NCI-H1436 treated with DMSO at 0.1 percent for 48 hours (cell line): ENCODE measurements at places on chromosomes 12 and 14.

DNA sequence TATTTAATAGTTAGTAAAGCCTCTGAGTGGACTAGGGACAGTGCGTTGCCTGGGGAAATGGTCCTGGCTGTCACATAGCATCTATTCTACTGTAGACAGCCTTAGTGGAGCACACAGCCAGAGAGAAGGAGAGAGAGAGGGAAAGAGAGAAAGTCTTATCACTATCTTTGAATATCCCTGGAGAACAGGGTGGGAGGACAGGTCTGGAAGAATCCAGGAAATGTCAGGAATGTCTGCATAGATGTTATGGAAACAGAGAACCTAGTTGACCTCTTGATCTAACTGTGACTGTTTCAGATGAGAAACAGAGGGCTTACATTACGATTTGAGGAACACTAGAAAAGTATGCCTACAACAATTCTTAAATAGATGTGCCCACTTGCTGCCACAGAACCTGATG lies 92.8 kb downstream of the SLC15A5 start:
- DNase-seq = no peak

GRCh38 chr12:24133384-24133783 lies 183.9 kb upstream of the SOX5 start:
- peak; percentile 33 for DNase-seq

DNA sequence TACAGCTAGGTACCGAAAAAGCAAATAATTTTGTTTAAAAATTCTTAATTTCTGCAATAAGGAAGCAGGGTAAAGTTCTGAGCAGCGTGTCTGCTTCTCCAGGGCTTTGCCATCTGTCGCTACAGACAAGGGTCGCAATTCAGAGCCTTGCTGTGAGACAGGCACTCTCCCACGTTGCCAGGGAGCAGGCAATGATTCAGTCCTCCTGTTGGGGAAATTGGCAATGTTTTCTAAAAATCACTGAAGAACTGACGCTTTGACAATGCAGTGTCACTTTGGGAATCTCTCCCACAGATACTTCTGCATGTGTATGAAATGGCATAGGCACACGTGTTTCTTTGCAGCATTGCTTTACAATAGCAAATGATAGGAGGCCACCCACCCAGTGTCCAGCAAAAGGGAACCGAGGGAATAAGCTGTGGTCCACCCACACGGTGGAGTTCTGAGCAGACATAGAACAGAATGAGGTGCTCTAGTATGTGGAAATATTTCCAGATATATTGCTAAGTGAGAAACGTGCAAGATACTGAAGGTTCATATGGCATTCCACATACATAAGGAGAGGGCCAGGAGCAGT lies 16.0 kb upstream of the HIP1R start:
- no peak for DNase-seq

DNA sequence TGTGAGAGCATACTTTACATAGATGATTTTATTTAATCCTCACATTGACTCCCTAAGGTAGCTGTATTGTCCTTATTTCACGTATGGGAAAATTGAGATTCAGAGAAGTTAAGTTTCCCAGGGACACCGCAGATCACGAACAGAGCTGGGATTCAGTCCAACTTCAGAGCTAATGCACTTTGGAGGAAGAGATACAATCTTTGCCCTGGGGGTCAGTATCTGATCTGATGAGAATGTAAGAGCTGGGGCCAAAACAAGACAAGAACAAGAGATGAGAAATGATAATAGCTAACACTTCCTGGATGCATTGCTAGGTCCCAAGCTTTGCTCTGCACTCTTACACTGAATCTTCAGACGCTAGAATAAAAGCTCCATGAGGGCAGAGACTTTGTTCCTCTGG lies 6.0 kb upstream of the CSAD start:
- DNase-seq = no peak

DNA sequence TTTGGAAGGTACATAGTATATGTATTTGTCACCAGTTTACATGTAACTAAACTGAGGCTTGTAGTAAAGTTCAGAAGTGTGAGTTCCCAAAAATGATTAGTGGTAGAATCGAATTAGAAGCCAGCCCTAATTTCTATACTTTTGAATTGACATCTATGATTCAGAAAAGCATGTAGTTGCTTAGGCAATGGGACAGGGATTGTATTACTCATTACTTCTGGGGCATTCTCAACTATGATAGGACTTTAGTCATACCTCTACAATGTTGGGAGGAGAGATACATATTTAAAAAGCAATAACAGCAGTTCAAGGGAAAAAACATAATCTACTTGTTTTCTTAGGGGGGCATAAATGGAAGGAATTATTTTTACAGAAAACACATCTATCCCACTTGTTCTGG lies 277.9 kb upstream of the E2F7 start:
- no peak for DNase-seq

- DNase-seq = no peak
These were observed 21.2 kb downstream of the SLC11A2 start for GRCh38 chr12:51005030-51005429.

GRCh38 chr12:124217508-124218242 lies 77.2 kb upstream of the RFLNA start:
- DNase-seq = no peak

GRCh38 chr12:67758521-67758920 lies 110.0 kb downstream of the DYRK2 start:
- no peak for DNase-seq

- DNase-seq = no peak
These were observed 178.1 kb upstream of the DDHD1 start for GRCh38 chr14:53331247-53331646.

DNA sequence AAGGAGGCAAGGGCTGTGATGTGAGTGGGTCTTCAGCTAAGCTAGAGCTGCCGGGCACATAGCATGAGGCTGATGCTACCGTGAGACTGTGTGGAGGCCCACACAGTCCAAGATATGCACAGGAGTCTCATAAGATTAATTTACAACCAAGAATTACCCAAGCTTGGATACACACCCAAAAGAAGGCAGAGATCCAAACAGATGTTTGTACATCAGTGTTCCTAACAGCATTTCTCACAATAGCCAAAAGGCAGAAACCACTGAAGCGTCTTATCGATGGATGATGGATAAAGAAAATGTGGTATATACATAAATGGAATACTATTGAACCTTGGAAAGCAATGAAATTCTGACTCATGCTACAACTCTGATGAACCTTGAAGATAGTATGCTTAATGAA lies 40.8 kb upstream of the RIC8B start:
- no peak for DNase-seq

DNA sequence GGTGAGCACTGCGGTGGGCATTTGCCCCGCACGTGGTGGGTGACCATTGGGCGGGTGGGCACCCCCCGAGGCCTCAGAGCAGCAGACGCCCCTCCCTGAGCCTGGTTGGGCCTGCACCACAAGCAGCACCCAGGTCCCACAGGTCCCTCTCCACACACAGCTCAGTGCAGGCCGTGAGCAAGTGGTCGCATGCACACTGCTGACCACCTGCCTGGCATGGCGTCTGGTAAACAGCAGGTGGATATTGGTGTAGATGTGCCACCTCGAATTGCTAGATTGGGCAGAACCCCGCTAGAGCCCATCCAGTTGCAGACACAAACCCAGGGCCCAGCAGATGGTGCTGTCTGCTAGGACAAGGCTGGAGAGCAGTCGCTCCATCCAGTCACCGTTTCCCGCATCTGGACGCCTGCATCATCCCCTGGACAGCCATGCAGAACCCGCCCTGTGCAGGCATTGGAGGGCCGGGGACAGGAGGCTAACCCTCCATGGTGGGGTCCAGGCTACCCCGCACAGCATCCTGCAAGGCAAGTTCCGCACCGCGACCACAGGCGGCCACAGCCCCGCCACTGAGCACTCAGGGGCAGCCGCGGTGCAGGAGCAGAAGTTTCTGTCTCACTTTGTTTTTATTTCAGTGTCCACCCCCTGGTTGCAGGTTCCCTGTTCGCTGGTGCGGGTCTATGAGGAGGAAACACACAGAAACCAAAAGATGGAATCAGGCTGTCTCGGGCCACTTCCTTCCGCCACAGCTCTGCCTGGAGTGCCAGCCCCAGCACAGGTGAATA lies 45.6 kb upstream of the RIMBP2 start:
- no peak for DNase-seq

GRCh38 chr12:4440187-4440941 lies 5.3 kb downstream of the FGF6 start:
- DNase-seq = no peak

- DNase-seq = no peak
These were observed 14.4 kb upstream of the FIGNL2 start for GRCh38 chr12:51862947-51863346.

GRCh38 chr12:116087399-116087798 lies 190.1 kb downstream of the MED13L start:
- no peak for DNase-seq

DNA sequence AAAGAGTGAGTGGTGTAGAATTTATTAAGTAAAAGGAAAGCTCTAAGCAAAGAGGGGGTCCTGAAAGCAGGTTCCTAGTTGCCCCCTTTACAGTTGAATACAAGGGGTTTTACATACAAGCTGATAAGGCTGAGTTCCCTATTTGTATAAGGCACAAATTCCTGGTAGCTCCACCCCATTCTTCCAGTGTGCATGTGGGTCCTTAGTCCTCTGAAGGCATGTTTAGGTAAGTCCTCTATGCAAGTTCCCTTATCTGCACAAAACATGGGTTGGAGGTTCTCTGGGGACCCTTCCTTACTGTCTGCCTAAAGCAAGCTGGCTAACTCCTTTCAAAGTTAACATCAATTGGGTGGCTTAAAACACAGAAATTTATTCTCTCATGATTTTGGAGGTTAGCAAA lies 2.9 kb upstream of the FAR2 start:
- DNase-seq = no peak

DNA sequence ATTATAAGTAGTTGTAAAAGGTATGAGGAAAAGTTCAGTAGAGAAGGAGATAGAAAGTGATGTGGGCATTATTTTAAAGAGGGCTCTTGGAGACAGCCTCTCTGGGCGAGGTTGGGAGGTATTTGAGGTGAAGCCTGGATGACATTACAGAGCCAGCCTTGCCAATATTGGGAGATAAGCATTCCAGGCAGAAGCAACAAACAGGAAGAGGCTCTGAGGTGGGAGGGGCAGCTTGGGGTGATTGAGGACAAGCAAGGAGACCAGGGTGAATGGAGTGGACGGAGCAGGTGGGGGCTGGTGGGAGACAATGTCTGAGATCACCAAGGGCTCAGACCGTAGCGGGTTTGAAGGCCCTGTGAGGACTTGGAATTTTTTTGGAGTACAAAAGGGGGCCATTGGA lies 87.3 kb downstream of the DYRK2 start:
- DNase-seq = no peak

DNA sequence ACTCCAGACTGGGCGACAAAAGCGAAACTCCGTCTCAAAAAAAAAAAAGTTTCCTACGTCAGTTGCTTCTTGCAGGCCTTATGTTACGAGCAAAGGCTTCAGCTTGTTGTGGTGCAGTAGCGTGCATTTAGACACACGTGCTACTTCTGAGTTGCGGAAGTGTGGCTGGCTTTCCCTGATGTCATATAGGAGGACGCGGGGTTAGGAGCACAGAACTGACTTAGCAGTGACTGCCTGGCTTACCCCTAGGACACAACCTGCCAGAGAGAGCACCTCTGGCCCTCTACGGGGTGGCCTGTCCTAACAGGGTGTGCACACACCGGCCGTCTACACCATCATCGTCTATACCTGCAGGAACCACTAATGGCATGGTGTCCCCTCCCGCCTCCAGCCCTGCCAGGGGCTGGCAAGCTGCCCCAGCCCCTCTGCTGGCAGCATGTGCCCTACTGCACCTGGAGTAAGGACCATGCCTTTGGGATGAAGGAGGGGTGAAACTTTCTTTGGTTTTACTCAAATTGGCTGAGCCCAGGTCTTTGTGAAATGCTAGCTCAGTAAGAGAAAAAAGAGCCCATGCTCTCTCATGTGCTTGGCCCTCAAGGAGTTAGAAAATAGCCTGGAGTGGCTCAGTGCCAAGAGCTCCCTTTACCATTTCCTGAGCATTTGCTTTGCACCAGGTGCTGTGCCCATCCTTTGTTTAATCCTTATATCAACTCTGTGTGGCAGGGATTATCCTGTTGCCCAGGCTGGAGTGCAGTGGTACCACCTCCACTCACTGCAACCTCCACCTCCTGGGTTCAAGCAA lies 1.7 kb upstream of the GPR68 start:
- peak; percentile 46 for DNase-seq

DNA sequence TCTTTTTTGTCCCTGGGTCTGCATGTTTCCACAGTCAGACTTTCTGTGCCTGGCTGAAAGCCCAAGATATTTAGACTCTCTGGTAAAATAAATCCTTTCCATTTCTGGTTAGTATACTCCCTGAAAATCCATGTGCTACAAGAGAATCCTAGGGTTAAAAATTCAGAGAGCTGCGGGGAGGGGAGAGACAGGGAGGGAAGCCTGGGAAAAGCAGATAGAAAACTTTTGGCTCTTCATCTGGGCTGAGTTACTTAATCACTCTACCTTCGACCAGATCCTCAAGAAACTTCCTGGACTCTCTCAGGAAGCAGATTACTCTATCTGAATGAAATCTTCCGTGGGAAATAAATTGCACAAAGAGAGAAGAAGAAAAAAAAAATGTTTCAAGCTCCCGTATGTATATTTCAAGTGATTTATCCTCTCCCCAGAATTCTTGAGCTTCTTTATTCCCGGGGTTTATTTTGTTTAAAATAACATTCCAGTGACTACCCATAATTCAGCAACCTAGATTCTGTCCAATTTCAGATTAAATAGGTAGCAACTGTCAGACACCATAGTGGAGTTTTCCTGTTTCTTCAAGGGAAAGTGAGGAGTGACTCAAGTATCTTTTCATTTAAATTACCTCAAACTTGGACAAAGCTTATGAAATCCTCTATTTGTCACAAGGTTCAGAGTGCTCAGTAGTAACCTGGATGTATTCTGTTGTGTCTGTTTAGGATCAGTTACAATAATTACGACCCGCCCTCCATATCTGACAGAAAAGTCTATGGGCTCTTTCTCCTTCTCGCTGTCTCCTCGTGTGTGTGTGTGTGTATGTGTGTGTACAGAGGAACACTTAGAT lies 163.7 kb downstream of the MYRFL start:
- DNase-seq = no peak

GRCh38 chr12:27896419-27896990 lies 76.0 kb downstream of the PTHLH start:
- DNase-seq = no peak

DNA sequence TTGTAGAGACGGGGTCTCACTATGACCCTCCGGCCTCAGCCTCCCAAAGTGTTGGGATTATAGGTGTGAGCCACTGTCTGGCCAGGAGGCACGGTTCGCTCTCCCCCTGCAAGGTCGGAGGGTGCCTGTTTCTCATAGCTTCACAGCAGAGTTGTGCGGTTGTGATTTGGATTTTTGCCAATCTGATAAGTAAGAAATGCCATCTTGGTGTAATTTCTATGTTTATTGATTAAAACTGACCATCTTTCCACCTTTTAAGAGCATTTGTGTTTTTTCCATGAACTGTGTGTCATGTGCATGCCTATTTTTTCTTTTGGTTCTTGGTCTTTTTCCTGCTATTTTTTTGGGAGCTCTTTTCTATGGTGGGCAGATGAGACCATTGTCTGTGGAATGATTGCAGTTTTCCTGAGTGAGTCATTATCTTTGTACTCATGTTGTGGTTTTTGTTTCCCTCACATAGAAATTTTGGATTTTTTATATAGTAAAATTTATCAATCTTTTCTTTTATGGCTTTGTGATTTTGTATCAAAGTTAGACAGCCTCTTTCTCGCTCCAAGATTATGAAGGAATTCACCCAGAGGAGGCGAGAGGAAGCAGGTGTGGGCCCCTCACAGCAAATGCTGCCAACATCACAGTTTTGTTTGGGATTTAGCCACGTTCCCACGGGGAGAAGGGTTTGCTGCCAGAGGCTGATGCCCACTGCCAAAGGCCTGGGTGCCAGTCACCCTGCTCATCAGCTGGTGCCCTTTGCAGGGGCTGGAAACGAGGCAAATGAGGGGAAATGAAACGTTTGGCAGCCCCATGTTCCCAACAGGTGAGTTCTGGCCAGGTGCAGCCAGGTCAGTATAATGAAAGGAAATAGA lies 47.2 kb downstream of the RFX4 start:
- no peak for DNase-seq
